CD4-positive, alpha-beta memory T cell (primary cell): ENCODE measurements at places on chromosomes 6 and 20. TPM values are rescaled to one million over a fixed set of nuclear protein-coding genes. Genes with fewer than 3 reads are reported as not detected.
A peak's percentile ranks its signal among the peaks of the same experiment; 100 is the strongest.

DNA sequence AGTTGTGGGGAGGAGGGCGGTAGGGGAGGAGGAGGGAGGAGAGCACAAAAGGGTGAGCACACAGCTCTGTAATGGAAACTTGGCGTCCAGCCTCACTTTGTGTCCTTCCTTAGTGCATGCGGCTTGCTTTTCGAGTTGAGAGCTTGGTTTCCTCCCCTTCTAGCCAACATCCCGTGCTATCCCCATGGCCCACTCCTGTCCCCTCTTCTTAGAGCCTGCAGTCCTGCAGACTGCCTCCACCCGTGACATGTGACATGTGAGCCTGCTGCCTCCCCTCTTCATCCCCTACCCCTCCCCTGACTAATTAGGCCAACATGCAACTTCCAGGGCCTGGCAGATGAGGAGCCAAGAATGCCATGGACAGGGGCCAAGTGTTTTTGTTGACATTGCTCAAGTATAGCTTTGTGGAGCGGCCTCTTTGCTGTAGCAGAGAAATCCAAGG is 63.2 kb downstream of the SLC24A3 start:
- DNase-seq: peak; percentile 35

DNA sequence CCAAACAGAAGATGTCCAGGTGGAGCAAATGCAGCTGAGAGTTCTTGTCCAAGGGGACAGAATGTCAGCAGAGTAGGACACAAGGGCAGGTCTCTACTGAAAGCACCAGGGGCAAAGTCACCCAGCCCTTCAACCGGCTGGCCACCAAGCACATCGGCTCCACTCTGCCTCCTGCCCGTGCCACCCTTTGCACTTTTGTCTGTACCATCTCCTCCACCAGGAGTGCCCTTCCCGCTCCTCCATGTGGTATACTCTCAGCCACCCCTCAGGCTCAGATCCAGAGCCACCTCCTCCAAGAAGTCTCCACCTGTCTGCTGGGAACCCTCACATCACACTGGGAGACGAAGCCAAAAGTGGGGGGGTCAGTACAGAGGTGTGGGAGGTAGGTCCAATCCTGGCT is 4.1 kb upstream of the HSPA12B start:
- no peak for DNase-seq

- no peak for DNase-seq
Measured at GRCh38 chr20:58684291-58684690, 8.3 kb upstream of the NPEPL1 start.

- DNase-seq: no peak
Measured at GRCh38 chr6:17983730-17984129, 3.7 kb downstream of the KIF13A start.

- no peak for DNase-seq
Measured at GRCh38 chr20:45934046-45934585, 367 bp upstream of the PCIF1 start.

- no peak for DNase-seq
Measured at GRCh38 chr6:40796260-40797221, 209.4 kb upstream of the LRFN2 start.

The RAET1L gene
- not detected for total RNA-seq
